ENCODE measurements at places on chromosomes 3 and 15.

DNA sequence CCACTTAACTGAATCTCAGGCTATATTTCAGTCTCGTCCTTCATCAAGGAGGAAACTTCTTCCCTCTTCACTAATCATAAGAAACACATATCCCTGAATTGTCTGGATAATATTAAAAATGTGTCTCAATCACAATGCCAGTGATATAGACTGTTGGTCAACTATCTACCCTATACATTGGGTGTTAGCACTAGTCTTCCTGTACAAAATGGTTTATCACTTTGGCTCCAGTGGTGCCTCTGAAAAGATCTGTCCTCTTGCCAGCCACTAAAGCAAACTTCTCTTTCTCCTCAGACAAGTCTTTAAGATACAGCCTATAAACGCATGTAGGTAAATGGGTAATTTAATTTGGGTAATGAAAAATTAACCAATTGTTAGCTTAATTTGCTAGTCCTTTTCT is 156.6 kb downstream of the MECOM start:
- no peak for DNase-seq

- no peak for DNase-seq
These were observed 27.0 kb downstream of the CRYGS start for GRCh38 chr3:186517218-186517617.

DNA sequence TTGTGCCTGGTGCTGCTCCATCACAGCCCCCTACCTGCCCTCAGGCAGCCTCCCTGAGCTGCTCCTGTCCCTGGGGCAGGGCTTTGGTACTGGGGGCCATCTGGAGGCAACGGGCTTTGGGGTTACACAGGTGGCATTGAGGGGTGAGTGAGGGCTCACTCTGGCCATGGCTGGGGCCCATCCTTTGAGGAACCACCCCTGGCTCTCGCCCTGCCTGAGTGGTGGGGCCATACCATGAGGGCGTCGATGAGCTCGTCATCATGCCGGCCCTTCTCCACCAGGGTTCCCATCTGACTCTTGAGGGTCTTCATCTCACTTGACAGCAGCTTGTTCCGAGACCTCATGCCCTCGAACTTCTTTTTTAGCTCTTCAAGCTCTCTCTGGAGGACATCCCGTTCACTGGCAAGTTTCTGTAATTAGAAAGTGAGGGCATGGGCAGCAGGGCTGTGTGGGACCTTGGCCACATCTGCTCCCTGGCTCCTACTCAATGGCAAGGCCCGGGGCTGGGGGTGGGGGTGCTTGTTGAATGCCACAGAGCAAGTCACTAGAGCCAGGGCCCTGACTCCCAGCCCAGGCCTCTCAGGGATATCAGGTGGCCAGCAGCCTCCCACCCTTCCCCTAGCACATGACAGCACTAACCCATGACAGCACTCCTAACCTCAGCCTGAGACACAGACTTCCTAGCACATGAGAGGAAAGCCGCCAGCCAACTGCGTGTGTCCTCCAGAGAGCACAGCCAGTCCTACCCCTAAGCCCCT is 33.5 kb downstream of the CCDC13 start:
- DNase-seq = no peak

DNA sequence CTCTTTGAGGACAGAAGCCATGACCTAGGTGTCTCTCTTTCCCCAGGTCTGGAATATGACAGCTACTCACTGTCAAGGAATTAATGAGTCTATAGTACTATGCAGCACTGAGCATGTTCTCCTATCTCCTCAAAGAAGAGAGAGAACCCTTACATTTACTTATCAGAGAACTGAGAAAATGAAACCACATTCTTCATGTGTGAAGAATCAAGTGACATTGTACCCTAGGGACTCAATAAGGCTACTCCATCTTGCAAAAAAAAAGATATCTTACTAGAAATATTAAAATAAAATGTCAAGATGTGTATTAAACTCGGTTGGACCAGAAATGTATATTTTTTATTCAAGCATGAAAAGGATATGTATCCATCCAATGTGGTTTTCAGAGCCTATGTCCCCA is 133.2 kb upstream of the COL8A1 start:
- no peak for DNase-seq

DNA sequence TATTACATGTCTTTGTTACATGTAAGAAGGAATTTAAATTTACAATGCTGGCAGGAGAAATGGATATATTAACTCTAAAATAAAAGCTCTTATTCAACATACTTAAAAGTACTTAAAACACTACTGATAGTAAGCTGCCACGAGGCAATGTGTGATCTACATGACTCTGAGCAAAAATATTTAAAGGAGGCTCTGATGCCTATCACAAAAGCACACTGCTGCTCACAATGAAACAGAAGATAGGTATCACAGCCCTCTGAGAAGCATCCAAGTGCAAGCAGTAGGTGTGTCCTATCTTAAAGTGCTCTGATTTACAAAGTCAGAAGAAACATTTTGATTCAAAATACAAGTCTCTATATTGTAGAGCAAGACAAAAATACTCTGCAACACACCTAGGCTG is 371.2 kb upstream of the WNT5A start:
- DNase-seq = no peak

- DNase-seq = no peak
These were observed 117.4 kb upstream of the LPP start for GRCh38 chr3:188036375-188037194.

DNA sequence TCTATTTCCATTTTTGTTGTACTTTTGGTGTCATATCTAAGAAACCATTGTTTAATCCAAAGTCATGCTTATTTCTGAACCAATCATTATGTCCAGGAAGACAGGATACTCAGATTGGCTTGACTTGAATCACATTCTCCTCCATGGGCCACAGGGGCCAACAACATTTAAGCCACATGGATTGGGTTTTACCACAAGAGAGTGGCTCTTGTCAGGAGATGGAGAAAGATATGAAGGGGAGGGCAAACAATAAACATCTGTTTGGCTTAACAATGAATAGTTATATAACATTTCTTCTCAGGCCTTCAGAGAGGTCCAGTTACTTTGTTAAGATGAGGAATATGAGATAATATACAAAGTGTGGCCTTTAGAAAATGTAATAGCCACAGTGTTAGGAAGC is 44.6 kb downstream of the GXYLT2 start:
- no peak for DNase-seq

GRCh38 chr3:60431599-60431958 is 819.7 kb downstream of the FHIT start:
- peak; percentile 22 for DNase-seq

GRCh38 chr3:4323246-4324027 is 20.3 kb downstream of the SETMAR start:
- no peak for DNase-seq

- no peak for DNase-seq
These were observed 950.7 kb downstream of the MCTP2 start for GRCh38 chr15:95182091-95182490.

DNA sequence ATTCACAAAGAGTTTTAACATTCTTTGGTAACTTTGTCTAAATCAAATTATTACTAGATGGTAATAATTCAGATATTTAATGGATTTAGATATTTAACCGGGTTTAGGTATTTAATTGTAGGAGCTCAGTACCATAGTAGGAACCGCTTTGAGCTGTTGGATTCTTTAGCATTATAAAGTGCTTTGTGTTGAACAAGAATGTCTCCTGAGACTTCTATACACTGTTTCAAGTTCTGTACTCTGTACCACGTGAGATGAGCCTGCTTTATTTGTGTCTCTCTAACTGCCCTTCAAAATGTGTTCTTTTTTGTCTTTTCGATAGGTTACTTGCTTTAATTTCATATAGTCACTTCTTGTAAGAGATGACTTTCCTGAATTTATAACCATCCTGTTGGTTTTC is 36.0 kb downstream of the ZFAND6 start:
- no peak for DNase-seq

DNA sequence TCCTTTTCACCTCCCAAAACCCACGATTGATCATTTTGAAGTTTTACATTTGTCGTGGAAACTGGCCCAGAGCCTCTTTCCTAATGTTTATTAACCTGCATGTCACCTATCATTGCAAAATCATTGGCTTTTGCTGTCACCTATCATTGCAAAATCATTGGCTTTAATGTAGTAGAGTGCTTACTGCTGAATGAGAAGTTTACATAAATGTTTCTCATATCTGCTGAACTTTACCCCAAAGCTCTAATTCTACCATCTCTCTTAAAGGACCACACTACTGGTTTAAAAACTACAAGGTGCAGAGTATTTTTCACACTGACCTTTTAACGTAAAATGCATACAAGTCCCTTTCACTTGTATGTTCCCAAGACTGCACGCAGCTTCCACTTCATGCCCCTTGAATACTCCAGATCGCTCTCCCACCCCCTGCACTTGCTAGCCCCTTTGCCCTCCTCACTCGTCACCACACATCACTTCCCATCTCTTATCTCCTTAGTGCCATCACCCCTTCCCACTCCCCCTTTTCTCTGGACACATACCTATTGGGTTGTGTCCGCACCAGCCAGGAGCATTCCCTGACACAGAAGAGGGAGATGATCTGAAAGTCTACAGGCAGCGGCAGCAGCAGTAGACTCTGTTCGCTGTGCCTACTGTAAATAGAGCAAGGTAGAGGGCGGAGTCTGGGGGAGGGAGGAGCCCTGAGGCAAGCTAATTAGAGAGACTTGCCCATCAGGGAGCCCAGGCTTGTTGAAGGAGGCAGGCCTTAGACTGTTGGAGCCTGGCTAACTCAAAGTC is 30.2 kb upstream of the ATOSA start:
- no peak for DNase-seq

DNA sequence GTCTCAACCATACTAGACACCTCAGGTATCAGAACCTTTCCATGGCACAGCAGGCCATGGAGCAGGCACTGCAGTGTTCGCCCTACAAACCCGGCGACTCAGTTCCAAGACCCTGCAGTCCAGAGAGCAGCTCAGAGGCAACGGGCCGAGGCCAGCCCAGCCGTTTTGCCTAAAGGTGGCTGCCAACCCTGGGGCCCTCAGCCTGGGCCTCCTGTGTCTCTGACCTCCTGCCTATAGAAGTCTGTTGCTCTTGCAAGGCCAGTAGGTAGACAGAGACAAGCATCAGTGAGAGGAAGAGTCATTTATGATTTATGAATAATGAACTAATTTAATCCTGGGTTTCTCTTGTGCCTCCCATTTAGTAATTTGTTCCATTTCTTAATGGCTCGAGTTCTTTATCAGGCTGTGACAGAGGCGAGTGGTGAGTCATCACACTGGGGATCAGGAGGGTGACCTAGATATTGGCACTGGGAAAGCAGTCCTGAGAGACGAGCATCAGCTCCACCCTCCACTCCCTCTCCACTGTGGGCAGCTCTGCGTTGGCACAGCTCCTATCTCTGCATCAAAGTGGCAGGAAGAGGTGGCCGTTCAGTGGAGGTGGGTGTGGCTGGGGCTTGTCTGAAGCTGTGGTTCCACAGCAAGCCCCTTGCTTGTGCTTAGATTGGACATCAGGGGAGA is 79.8 kb downstream of the ABHD5 start:
- DNase-seq = peak; percentile 27

- DNase-seq = no peak
These were observed 202.7 kb downstream of the CNTN4 start for GRCh38 chr3:2301361-2301760.

GRCh38 chr15:90306560-90306959 is 41.1 kb downstream of the NGRN start:
- no peak for DNase-seq

DNA sequence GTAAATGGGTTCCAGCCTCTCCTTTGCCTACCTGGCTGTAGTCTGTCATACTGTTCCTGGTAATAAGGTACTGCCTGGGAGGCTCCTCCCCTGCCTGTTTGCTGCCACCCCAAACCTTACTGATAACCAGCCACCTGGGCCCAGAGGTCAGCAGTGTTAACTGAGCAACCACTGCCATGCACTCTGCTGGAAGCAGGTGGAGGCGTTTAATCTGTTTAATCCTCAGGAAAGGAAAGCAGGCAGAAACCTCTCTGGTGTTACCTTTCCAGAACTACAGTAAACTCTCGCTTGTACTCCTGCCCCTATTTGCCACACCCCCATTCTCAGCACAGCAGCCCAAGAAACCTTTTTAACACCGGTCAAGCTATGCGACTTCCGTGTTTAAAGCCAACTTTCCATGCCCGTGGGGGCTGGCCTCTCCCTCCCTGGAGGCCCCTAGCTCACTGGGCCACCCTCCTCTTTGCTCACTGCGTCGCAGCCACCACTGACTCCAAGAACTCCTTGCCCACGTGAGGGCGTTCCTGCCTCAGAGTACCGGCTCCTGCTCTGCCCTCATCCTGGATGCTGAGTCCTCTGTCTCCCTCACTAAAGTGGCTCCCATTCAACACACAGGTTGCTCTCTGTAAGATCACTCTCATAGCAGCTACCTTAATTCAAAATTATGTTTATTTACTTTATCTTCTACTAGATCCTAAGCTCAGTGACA is 8.3 kb downstream of the BDH1 start:
- DNase-seq = no peak

DNA sequence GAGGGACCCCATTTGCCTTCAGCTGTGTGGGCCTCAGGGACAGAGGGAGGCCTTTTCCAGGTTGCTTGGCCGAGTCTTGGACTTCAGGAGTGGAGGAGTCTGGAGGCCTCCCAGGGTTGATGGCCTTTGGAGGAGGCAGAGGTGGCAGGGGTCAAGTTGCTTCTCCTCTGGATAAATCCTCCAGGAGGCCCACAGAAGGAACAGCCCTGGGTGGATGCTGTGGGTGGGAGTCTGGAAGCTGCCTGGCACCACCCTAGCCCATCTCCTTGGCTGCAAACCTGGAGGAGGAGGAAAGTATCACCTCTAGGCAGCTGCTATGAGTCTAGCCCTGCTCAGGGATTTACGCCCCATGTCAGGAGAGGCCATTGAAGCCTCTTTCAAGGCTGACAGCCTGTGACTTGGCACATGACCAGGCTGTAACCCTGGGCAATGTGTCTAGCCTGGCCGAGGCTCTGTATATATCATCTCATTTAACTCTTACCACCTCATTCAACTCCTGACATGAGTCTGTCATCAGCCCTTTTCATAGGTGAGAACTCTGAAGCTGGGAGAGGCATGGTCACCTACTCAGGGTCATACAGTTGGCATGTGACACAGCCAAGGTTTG is 2.9 kb upstream of the PRKCD start:
- no peak for DNase-seq

DNA sequence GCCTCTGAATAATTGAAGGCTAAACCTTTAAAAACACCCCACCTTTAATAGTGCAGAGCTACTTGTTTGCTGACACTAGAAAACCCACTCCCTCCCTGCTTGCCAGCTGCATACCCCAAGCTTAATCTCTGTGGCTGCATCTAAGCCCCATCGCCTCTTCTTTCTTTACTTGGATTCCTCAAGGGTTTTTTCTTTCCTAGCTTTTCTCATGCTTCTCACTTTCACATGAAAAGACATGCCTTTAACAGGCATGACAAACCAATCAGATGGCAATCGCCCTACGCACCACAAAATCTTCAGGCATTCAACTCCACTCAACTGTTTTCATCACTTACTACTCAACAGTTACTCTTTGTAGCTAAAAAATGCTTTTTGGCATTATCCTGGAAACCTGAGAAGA is 77.5 kb downstream of the PLD1 start:
- no peak for DNase-seq

GRCh38 chr3:69232482-69232881 is 110.1 kb upstream of the LMOD3 start:
- DNase-seq = no peak

DNA sequence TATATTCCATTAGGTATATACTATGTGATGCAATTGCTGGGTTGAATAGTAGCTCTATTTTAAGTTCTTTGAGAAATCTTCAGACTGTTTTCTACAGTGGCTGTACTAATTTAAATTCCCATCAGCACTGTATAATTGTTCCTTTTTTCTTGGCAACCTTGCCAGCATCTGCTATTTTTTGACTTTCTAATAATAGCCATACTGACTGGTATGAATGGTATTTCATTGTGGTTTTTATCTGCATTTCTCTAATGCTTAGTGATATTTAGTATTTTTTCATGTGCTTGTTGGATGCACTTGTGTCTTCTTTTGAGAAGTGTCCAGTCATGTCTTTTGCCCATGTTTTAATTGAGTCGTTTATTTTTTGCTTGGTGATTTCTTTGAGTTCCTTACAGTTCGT is 145.1 kb upstream of the PLSCR5 start:
- no peak for DNase-seq
